ENCODE measurements at places on chromosomes 11 and 22.

DNA sequence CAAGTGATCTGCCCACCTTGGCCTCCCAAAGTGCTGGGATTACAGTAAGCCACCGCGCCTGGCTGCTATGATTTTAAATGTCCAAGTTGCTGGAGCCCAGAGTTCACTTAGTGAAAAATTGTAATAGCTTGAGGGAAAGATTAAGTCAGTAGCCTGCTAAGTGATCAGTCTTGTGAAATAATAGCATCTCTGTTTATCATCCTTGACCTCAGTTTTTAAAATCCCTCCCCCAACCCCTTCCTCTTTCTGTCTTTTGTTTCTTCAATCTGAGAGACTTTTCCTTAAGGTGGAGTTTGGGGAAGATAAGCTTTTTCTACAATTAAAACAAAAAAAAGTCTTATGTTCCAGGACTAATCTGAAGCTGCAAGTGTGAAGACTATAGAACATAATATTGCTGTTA lies 6.4 kb downstream of the HIPK3 start:
- DNase-seq: no peak

DNA sequence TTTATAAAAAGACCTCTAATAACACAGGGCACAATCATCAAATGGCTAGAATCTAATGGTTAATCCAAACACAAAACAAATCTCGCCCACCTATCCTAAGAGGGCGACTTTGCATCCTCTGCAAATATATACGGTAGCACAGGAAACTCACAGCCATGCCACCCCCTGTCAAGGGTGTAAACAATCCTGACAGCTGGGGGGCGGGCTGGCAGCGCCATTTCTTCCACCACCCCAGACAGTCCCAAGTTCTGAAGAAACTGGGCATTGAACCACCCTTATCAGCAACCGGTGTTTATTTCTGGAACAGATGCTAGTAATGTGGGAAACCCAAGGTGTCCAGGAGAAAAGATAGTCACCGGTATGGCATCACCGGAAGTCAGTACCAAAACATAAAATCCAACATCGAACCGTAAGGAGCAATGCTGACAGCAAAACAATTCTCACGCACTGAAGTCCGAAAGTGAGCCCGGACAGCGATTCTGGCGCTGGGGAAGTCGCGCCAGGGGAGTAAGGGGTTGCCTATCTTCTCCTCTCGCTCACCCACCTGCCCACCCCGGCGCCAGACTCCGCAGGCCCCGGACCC lies 825 bp downstream of the FBXO3 start:
- peak; percentile 16 for DNase-seq

DNA sequence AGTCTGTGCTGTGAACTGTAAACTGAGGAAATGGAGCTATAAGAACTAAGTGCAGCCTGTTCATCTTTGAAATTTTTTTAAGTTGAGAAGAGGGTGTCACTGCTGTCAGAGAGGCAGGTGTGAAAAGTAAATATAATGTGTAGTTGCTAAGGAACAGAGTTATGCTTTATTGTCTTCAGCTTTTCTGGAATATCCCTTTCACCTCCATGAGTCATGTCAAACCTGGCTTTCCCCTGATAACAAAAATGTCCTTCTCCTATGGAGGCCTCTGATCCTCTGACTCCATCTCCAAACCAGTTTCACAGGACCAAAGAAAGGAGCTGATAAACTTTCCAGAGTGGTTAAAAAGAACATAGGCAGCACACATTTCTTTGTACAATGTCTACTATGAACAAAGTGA lies 12.8 kb upstream of the MUC15 start:
- no peak for DNase-seq

DNA sequence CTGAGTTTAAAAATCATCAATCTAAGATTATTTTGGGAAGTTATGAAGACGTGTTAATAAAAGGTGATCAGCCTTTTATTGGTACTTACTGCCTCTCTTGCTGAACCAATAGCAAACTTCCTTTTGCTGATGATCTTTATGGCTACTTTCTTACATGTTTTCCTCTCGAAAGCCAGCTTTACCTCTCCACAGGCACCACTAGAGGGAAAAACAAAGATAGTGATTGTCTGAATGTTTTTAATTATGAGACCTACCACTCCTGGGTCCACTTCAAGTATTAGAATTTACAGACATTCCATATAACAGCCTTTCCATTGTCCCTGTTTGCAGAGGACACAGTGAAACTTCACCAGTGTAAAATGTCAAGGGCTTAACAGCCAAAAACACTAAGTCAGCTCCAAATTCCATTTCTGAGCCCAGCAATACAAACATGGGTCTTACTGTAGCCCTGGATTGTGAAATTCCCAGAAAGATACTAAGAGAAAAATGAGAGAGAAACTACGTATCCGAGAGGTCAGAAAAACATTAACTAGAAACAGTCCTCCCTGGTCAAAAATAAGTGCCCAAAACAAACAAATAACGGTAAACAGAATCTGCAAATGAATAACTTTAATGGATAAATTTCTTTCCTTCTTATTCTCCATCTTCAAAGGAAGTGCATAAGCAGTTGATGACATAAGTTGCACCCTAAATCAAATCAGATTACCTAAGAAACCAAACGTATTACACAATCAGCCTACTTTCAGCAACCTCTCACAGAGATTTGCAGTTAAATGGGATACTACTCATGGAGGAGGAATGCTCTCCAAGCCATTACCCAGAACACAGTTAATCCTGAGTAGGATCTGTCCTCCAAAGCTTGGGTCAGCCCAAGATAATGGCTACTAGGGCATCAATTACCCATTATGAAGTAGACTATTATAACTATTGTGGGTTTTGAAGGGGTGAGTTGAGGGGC lies 29.5 kb downstream of the CHEK2 start:
- no peak for DNase-seq

GRCh38 chr11:33941637-33942160 lies 49.8 kb upstream of the LMO2 start:
- no peak for DNase-seq

DNA sequence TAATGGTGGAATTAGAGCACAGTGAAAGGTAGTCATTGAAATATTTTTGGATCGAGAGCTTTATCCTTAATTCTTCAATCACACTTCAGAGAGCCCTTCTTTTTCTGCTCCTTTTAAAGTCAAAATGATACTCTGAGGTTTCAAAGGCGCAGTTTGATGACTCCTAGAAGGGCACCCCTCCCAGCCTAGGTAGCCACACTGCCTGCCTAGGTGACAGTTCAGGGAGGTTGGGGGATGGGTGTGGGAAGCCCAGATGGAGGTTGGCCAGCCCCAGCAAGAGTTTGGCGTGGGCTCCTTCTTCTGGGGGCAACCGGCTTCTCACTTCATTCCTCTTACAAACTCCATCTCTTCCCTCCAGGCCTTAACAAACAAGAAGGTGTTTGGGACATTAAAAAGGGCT lies 28.6 kb upstream of the PHF21A start:
- no peak for DNase-seq

- no peak for DNase-seq
Measured at GRCh38 chr11:27470166-27470565, 2.4 kb downstream of the LGR4 start.

- no peak for DNase-seq
Measured at GRCh38 chr22:19398206-19398605, 33.3 kb downstream of the HIRA start.
